NCI-H146 (cell line): ENCODE measurements at places on chromosomes 16 and 17.

- no peak for DNase-seq
Measured at GRCh38 chr16:15498427-15499175, 64.2 kb downstream of the BMERB1 start.

- no peak for DNase-seq
Measured at GRCh38 chr17:67324330-67324729, 42.0 kb downstream of the PSMD12 start.

GRCh38 chr17:80529104-80529903, 15.3 kb upstream of the RPTOR start:
- DNase-seq, result peak; percentile 38

- DNase-seq, result no peak
Measured at GRCh38 chr17:3828852-3829232, 17.2 kb downstream of the NCBP3 start.

DNA sequence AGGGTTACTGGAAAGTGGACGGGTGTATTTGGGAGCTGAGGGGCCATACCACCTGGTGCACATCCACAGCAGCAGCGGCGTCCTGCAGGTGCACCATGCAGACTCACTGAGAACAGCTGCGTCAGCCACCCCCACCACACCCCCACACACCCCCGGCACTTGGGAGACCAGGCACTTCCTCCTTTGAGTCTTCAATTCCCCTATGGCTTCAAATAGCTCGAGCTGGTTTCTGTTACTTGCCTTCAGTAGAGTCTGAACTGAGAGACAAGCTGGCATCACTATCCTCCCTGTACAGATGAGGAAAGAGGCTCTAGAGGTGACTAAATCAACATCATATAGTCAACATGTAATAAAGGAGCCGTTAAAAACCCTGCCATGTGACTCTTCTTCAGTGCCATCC, 15.4 kb downstream of the CUEDC1 start:
- DNase-seq, result peak; percentile 86

DNA sequence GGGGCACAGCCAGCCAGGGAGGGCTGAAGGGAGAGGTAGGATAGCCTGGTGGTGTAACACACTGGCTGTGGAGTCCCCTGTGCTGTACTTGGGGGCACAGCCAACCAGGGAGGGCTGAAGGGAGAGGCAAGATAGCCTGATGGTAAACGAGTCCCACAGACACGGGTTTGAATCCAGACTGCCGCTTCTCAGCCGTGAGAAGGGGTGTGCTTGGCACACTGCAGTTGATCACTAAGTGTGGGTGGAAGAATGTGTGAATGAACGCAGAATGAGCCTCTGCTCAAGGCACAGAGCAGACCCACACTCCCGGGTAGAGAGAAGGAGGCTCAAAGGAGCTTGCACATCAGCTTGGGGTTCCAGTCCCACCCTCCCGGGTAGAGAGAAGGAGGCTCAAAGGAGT, 71.4 kb downstream of the TIMM22 start:
- DNase-seq, result no peak

DNA sequence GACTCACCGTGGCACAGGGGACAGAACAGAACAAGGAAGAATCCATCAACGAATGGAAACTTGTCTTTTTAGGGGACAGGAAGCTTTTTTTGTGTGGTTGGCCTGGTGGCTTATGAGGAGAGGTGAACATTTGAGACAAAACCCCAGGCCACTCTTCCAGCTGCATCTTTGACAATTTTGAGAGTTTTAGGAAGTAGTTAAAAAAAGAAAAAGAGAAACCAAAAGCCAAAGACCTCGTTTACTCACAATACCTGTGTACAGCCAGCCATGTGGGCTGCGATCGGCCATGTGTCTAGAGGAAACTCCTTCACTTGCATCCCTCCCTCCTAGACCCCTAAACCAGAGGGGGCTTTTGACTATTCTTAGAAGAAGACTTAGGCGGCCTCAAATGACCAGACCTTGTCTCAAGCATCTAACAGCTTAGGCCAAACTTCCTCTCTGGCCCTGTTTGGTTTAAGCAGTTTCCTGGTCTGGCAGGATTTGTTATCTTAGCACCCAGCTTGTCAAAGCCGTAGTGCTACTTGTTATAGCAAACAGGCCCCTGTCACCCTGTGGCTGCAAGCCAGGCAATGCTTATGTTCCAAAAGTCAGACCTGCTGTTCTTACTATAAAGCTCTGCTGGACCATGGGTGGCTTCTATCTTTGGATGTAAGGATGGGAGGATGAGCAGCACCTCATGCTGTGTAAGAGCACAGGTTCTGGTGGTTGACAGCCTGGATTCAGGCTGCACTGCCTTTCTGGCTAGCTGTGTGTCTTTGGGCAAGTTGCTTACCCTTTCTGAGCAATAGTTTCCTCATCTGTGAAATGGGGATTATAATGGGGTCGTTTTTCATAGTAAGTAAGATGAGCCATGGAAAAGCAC, 17.7 kb downstream of the KSR1 start:
- no peak for DNase-seq

- peak; percentile 19 for DNase-seq
Measured at GRCh38 chr16:4570688-4571321, 14.7 kb downstream of the C16orf96 start.

- peak; percentile 28 for DNase-seq
Measured at GRCh38 chr17:42920106-42920900, 19.7 kb downstream of the G6PC1 start.

GRCh38 chr17:83198366-83199341, 119.2 kb downstream of the METRNL start:
- no peak for DNase-seq

GRCh38 chr16:19853742-19854542, 30.7 kb downstream of the GPRC5B start:
- DNase-seq, result no peak

GRCh38 chr17:61827649-61828395, 35.5 kb downstream of the BRIP1 start:
- DNase-seq, result no peak

DNA sequence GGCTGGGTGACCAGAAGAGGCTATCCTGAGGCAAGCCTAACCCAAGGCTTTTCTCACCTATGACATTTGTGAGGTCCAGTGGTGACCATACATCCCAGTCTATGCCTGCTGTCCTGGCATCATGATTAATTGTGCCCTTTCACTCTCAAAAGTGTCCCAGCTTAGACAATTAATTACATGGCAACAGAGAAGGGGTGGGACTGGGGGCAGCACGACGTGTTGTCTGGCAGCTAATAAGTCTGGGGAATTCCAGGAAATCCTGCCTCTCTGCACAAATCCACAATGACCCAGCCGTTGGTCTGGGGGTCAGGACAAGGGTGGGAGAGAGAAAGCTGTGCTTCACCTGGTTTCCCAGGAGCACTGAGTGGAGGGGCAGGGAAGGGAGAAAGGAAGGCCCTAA, 14.0 kb upstream of the MTMR4 start:
- no peak for DNase-seq

DNA sequence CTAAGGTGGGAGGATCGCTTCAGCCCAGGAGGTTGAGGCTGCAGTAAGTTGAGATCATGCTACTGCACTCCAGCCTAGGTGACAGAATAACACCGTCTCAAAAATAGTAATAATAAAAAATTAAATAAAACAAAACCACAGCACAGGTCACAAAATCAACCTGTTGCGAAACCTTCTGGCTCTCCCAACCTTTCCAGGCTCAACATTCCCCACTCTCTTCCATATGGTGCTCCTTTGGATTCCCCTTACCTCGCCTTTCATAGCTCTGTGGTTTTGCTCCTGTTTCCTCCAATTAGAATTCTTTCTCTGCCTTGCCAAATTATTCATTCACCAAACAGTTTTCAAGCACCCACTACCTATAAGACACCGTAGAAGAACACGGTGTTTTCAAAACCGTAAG, 4.7 kb downstream of the ZDHHC7 start:
- no peak for DNase-seq

GRCh38 chr16:23771027-23771426, 16.2 kb downstream of the CHP2 start:
- no peak for DNase-seq
